Activated T-cell treated with anti-CD3 and anti-CD28 coated beads for 24 hours (primary cell): ENCODE measurements at places on chromosomes 11 and 22.

GRCh38 chr22:31345331-31346254 is 553 bp downstream of the PATZ1 start:
- DNase-seq: peak; percentile 84

GRCh38 chr11:10483174-10483573 is 28.1 kb downstream of the AMPD3 start:
- no peak for DNase-seq

DNA sequence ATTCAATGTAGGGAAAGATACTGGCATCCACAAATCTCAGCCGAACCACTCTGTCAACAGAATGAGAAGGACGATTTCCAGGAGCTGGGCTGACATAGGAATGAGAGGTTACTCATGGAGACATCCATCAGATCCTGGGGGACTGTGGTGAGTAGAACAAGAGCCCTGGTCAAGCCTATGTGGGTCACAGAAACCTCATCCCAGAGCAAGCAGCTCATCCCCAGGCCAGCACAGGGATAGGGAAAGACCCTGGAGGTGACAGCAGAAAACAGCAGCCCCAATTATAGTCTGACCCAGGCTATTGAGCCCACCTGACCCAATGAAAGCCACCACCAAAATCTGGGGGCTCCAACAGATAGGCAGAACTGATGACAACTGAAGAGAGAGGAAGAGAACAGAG is 128.0 kb upstream of the SERPIND1 start:
- DNase-seq: no peak

GRCh38 chr11:15836795-15837194 is 519.6 kb downstream of the SOX6 start:
- no peak for DNase-seq

DNA sequence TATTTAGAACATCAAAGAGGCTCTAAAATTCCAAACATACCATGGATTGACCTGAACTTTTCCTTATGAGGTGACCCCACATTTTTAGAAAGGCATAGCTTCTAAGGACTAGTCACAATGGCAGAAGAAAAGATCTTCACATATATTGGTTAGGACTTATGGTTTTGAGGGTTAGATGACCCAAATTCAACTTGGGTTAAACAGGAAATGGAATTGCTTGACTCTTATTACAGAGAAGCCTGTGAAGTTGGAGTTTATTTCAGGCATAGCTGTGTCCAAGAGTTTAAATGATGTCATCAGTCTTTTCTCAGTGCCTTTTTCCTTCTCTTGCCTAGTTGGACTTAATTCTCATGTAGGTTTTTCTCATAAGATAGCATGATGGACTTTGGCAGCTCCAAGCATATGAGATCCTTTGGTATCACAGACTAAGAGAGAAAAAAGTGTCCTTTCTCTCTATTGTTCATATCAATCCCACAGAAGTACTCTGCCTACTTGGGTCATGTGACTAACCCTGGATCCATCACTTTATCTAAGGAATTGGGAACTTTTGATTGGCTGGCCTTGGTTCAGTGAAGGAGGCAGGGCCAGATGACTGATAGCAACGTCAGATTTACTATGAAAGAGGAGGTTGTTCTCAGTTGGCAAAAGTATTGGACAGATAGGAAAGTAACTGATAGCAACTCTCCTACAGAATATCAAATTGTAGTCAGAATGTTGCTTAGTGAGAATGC is 17.3 kb upstream of the RAG1 start:
- DNase-seq: no peak

DNA sequence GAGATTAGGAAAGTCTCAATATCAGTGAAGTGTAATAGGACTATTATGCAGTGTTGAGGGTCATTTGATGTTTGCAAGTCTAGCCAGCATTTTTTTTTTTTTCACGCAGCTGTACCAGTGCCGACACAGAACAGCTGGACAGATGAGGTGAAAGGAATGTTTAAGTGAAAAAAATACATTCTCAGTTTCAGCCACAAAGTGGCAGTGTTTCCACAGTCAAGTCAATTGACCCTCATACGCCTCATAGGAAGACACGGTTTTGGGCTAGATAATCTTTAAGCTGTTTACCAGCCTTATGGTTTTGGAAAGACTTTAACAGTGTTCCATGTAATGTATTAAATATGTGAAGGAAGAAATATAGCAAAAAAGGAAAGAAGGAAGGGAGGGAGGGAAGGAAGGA is 349.9 kb upstream of the ANO3 start:
- DNase-seq: no peak

GRCh38 chr11:100984668-100985067 is 144.9 kb downstream of the PGR start:
- no peak for DNase-seq

GRCh38 chr11:129546266-129546665 is 170.6 kb downstream of the BARX2 start:
- no peak for DNase-seq

GRCh38 chr11:110774138-110775014 is 62.1 kb upstream of the ARHGAP20 start:
- DNase-seq: no peak

GRCh38 chr11:65425105-65425970 is 2.7 kb downstream of the NEAT1 start:
- DNase-seq: peak; percentile 84

- no peak for DNase-seq
These were observed 3.5 kb downstream of the KRTAP5-10 start for GRCh38 chr11:71568704-71569349.

DNA sequence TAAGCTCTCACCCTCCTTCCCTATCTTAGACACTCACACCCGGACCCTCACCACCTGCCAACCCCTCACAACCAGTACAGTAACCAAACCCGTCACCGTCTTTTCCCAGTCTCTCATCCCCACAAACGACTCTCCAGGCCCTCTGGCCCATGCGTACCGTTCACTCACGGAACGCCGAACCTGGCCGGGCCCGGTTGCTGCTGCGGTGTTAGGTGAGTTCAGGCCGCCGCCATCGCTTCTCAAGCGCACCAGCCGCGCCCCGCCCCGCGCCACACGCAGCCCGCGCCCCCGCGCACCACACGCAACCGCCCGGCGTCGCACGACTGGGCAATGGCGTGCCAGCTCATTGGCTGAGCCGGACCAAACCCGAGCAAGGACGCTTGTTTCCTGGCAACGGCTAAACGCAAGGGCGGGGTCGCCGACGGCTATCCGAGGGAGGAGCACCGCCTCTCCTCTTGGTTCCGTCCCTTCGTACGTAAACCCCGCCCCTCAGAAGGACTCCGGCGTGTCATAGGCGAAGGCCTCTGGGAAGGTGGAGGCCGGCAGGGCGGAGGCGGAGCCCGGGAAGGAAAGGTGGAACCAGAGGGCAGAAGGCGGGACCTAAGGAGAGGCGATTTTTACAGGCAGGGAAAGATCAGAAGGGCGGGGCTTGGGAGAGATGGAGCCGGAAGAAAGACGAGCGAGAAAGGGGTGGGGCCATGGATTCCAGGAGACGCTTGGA is at the start of gene FHIP1B:
TSS of gene FHIP1B (minus strand) at position 250 of the 721 bp plus-strand sequence. CDS start 10,120 bp downstream, outside the sequence.
- peak; percentile 99 for DNase-seq

DNA sequence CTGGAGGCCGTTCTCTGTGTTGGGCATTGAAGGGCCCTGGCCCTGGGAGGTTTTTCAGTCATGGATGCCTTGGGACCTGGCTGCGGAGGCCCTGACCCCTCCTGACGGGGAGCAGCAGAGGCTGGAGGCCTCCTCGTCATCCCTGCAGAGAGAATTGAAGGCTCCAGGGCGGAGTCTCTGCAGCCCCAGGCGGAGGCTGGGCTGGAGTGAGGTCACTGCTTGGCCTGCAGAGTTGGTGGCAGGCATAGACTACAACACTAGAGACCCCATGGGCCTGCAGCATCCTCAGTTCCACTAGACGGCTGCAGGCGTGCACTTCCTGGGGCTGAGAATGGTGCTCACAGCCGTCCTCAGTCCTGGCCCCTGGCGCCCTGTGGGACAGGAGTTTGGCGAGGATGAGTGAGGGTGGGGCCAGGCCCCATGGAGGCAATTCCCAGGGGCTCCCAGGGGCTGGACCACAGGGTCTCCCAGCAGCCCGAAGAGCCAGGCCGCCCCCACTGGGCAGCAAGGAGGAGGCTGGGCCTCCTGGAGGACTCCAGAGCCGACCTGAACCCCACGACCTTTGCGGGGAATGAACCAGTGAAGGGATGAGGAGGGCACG is 1194.9 kb downstream of the BRD1 start:
- DNase-seq: no peak

GRCh38 chr11:24859801-24860300 is 363.0 kb downstream of the LUZP2 start:
- no peak for DNase-seq

GRCh38 chr11:10440401-10440800 is 14.7 kb upstream of the AMPD3 start:
- DNase-seq: no peak

DNA sequence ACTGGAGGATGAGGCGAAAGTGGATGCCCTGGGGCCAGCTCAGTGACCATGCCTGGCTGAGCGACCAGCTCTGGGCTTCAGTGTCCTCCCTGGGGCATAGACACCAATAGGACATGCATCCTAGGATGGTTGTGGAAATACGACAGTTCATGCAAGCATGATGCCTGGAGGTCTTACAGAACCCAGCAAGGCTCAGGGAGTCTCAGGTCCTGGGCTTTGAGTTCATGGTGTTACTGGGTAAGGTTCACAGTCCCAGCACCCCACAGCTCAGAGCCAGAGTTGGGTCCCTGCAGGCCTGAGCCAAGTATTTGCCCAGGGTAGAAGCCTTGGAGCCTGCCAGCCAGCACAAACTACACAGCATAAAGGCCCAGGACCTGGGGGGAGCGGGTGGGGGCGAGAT is 4.2 kb upstream of the SUSD2 start:
- DNase-seq: no peak

GRCh38 chr11:2759228-2760195 is 59.7 kb upstream of the KCNQ1OT1 start:
- no peak for DNase-seq
